ENCODE measurements at places on chromosomes 11 and 22.

GRCh38 chr11:63738720-63739360 lies 29.7 kb downstream of the ZFTA start:
- DNase-seq, result peak; percentile 83

DNA sequence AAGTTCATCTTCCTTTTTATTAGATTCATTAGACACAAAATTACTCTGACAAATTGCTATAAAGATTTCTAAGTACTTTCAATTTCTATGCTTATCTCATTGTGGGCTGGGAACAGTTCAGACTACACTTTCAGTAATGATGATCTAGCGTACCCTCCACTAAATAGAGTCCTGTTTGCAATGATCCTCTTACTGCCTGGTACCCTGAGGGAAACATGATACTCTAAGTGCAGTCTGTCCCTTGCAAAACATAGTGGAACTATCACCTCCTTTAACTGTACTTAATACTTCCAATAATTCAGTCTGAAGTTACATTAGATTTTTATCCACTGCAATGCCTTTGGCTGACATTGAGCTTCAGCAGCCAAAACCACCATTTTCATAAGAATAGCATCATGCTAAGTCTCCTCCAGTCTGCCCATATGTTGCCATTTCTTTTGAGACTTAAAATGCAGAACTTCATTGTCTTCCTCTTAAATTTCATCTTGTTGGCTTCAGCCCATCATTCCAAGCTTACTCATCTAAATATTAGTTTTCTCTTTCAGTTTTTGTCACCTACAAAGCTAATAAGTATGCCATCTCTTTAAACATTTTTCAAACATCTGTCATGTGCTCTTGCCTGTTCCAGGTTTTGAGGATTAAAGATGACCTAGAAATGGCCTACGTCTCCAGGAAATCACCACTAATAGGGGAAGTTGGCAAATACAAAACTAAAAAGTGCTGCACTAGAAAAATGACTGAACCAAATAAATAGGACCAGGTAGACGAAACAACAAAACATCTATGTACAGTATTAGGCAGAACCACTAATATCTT lies 55.5 kb downstream of the PAK1 start:
- no peak for DNase-seq

- DNase-seq, result peak; percentile 67
Observed at GRCh38 chr11:61482513-61482912, 26.0 kb upstream of the LRRC10B start.

DNA sequence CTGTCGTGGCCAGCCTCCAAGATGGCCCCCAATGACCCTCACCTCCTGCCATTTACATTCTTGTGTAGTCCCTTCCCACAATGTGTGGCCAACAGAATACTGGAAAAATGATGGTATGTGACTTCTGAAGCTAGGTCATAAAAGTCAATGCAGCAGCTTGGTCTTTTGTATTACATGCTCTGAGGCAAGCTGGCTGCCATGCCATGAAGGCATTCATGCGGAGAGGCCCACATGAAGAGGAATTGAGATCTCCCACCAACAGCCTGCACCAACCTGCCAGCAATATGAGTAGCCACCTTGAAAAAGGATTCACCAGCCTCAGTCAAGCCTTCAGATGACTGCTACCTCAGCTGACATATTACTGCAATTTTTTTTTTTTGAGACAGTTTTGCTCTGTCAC lies 4.6 kb downstream of the MRTFA start:
- no peak for DNase-seq

- no peak for DNase-seq
Observed at GRCh38 chr11:24478718-24479117, 18.1 kb upstream of the LUZP2 start.

DNA sequence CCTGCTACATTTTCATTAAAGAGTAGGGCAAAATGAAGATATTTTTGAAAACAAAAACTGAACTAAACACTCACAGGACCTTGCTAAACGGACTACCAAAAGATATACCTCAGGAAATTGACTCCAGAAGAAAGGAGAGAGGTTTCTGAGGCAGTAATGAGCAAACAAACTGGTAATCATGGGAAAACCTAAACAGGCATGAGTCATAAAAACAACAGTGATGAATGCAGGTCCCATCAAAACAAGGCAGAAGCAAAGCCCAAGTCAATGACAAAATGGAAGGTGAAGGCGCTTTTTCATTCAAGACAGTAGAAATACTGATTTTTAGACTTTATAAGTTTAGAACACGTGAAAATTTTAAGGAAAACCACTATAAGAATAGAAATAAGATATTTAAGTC lies 104.5 kb downstream of the EFCAB6 start:
- peak; percentile 3 for DNase-seq

DNA sequence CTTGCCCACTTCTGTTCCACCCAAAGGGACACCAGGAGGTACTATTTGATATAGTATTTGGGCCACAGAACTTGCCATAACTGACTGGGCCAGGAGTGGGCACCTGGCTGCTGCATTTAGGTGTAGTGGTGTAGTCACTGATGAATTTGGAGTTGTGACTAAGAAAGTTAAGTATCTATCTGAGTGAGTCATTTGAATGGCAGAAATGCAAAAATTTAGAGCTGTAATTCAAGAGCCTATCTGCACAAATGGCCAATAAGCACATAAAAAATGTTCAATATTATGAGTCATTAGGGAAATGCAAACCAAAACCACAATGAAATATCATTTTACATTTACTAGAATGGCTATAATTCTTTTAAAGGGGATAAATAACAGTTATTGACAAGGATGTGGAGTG lies 14.7 kb downstream of the GLYATL2 start:
- DNase-seq, result no peak

- DNase-seq, result no peak
Observed at GRCh38 chr22:24367841-24368240, 59.6 kb upstream of the ADORA2A start.

DNA sequence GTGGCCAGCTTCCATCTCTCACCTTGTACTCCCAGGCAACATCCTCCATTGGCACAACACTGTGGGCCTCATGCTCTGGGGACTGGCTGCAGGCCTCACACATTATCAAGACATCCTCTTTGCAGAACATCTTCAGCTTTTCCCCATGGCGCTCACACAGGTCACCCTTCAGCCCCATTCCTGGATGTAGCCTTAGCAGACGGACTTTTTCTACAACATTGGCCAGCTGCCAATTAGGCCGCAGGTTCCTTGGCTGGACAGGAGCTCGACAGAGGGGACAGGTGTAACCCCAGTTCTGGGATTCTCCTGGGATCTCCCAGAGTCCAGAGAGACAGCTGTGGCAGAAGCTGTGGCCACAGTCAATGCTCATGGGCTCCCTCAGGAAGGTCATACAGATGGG lies 3.0 kb downstream of the TRIM68 start:
- DNase-seq, result no peak

- no peak for DNase-seq
Observed at GRCh38 chr11:110948112-110948511, 235.9 kb upstream of the ARHGAP20 start.

DNA sequence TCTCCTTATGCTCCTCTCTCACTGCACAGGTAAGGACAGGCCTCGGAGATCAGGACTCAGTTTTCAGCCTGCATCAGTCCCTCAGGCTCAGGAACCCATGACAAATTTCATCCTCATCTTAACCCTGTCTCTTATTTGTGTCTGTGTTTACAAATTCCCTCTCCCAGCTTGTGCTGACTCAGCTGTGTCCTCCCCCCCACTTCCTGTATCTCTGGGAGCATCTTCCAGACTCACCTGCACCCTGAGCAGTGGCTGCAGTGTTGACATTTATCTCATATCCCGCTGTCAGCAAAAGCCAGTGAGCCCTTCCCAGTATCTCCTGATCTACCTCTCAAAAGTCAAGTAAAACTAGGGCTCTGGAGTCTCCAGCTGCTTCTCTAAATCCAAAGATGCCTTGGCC lies 65.6 kb upstream of the VPREB1 start:
- DNase-seq, result no peak

DNA sequence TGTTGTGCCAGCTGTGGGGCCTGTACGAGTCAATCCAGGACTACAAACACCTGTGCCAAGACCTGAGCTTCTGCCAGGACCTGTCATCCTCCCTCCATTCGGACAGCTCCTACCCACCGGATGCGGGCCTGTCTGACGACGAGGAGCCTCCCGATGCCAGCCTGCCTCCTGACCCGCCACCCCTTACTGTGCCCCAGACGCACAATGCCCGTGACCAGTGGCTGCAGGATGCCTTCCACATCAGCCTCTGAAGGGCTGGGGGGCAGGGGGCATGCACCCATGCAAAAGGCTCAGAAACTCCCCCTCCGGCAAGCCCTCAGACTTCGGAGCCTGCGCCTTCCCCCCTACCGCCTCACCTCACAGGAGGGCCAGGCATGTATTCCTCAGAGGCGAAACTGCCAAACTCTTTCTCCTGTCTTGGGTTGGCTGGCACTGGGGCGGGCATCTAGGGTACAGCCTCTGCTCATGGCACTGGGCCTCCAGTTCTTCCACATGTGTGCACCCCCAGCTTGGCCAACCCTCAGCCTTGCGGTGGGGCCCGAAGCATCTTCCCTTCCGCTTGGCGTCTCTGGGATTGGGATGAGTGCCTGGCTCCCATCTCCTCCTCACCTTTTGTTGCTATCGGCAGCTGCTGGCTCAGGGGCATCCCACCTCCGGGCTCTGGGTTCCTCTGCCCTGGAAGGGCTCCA lies 1.2 kb downstream of the FAM89B start:
- DNase-seq, result no peak

- DNase-seq, result peak; percentile 88
Observed at GRCh38 chr22:36331306-36331911, 56.4 kb downstream of the MYH9 start.

- no peak for DNase-seq
Observed at GRCh38 chr22:39972641-39973040, 12.4 kb downstream of the TMA7B start.

- no peak for DNase-seq
Observed at GRCh38 chr11:117851106-117851505, 25.4 kb downstream of the FXYD6 start.

DNA sequence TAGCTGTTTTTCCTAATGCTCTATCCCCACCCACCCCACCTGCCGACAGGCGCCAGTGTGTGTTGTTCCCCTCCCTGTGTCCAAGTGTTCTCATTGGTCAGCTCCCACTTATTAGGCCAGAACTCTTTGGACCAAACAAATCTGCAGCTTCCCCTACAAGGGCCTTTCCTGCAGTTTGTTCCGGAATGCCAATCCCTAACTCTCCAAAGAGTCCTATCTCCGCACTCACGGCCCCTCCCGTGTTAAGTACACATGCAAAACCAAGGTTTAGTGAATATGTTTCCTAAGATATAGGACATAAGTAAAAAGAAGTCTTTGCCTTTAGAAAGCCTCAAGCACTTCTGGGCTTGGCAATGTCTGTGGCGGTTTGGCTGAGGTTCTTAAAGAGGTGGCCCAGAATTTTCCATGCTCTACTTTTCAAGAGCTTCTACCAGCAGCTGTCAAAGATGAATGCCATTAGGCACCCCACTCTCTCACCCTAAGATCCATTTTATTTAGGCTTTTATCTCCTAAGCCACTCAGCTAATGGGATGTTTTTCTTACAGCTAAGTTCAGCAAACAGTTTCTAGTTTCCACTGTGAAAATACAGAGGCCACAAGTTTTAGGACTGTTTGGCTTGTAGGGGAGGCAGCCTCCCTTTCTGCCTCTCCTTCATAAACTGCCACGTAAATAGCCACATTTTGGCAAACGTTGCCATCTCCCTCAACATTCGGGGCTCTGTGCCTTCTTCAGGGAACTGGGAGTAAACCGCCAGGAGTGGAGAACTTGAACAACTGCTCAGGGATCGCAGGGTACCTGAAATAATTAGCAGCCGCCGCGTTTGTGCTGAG lies 1.6 kb downstream of the CD59 start:
- DNase-seq, result no peak

- no peak for DNase-seq
Observed at GRCh38 chr11:133175103-133175502, 357.2 kb downstream of the OPCML start.

DNA sequence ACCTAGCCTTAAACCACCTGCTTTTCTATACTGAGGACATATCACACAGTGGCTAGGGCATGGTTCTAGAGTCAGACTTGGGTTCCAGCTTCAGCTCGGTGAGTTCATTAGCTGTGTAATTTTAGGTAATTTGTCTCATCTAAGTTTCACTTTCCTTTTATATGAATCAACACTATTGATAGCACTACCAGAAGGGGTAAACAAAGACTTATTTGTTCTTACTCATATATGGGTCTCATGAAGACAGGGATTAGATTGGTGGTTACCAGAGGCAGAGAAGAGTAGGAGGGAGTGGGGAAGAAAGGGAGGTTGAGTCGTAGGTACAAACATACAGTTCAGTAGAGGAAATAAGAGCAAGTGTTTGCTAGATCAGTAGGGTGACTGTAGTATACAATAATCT lies 924.7 kb downstream of the OPCML start:
- no peak for DNase-seq

- no peak for DNase-seq
Observed at GRCh38 chr22:25494774-25495173, 69.7 kb upstream of the GRK3 start.

- no peak for DNase-seq
Observed at GRCh38 chr11:72673284-72673942, 809 bp downstream of the PDE2A start.

DNA sequence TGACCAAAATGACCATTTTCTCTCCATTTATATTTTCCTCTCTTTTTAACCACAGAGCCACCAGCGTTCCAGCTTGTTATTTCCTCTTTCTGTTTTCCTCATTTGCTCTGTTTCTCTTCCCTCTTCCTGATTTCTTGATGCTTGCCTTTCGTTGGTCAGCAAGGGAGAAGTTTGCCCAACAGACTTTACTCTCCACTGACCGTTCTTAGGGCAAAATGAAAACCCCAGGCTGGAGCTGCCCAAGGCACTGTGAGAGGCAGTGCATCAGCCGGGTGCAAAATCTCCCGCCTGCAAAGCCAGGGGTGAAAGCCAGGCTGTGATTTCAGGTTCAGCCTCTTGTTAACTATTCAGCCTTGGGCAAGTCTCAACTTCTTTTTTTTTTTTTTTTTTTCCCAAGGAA lies 26.1 kb upstream of the APLP2 start:
- DNase-seq, result no peak
